ENCODE measurements at places on chromosomes 12 and 14. TPM values are rescaled to one million over a fixed set of nuclear protein-coding genes. Genes with fewer than 3 reads are reported as not detected.

- no peak for DNase-seq
Measured at GRCh38 chr12:93319523-93320050, 58.1 kb upstream of the NUDT4 start.

Gene C1S
- polyA plus RNA-seq = 60.7 TPM

GRCh38 chr12:90484094-90484493 is 470.9 kb downstream of the CCER1 start:
- DNase-seq = no peak

DNA sequence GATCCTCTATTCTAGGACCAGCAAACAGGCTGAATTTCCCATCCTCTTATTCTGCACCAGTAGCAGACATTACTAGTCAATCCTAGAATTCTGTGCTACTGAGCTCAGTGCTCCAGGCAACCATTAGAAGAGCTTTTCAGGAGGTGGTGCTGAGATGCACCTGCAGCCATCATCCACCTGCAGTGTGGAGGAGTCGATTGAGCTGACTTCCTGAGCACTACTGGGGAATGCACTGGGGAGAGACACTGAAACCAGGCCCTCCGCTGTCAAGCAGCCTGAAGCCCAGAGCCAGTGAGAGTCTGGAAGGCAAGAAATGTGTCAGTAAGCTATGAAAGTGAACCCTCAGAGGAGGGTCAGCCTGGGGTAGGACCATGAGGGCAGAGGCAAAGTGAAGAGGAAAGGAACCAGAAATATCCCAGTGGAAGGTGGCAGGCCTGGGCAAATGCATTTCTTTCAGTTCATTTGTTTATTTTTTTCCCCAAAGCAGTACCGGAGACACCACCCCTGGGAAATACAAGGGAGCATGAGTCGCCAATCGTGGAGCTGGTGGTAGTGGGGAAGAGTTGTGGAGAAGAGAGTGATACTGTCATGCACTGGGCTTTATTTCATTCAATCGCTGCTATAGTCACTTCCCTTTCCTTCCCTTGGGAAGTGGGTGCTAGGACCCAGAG is 23.0 kb upstream of the SERPINA4 start:
- DNase-seq = no peak

Gene CCDC197
- polyA plus RNA-seq = not detected

- no peak for DNase-seq
Measured at GRCh38 chr12:1825382-1826102, 5.2 kb downstream of the LRTM2 start.

- DNase-seq = no peak
Measured at GRCh38 chr14:30779210-30779609, 95.1 kb upstream of the COCH start.

- no peak for DNase-seq
Measured at GRCh38 chr12:6294156-6295093, 16.1 kb upstream of the PLEKHG6 start.

DNA sequence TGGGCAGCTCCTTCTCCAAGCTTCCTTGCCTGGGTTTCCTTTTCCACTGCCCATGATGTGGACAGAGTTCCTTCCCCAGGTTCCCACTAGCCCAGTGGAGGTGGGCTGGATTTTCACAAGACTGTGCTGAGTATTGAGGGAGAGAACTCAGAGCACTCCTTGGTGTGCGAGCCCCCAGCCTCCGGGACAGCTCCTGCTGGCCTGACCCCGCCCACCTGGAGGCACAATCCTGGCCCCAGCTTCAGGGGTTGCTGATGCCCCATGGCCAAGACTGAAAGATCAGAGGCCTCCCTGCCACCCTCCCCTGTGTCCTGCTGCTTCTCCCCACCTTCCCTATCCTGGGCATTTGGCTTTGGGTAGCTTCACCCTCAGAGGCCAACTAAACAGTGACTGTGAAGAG is 7.7 kb downstream of the KCNH3 start:
- no peak for DNase-seq

- no peak for DNase-seq
Measured at GRCh38 chr14:85391892-85392291, 138.1 kb upstream of the FLRT2 start.

GRCh38 chr12:9039397-9039977 is 50.1 kb downstream of the KLRG1 start:
- no peak for DNase-seq

DNA sequence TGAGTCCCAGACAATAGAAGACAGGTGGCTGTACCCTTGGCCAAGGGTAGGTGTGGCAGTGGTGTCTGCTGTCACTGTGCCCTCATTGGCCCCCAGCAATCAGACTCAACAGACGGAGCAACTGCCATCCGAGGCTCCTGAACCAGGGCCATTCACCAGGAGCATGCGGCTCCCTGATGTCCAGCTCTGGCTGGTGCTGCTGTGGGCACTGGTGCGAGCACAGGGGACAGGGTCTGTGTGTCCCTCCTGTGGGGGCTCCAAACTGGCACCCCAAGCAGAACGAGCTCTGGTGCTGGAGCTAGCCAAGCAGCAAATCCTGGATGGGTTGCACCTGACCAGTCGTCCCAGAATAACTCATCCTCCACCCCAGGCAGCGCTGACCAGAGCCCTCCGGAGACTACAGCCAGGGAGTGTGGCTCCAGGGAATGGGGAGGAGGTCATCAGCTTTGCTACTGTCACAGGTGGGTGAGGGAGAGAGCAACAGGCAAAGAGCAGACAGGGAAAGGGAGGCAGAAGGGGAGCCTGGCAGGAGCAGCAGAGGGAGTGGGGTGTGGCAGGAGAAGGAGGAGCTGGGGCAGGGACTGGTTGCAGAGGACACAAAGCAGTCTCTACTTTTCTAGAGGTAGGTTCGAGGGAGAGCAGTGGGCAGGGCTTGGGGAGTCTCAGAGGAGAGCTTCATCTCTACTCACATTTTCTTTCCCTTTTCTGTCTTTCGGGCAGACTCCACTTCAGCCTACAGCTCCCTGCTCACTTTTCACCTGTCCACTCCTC is 452 bp downstream of the INHBE start:
- DNase-seq = no peak

Gene CLEC4A
- polyA plus RNA-seq = 0.63 TPM

DNA sequence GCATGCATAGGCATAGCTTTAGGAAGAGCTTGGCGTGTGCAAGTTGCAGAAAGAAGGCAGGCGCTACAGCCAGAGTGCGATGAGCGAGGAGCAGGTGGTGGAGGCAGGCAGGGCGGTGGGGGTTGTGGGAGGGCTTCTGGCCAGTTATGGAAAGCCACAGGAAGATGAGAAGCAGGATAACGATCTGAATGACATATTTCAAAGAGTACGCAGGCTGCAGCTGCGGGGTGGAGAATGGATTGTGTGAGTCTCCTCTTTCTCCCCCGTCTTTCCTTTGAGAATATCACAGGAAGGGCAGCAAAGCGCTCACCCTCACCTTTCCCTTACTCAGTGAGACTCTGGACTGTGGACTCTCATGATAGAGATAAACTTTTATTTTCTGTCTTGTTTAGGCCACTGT is 48.7 kb upstream of the PLXNC1 start:
- DNase-seq = no peak

Gene ALDH1L2
- polyA plus RNA-seq = 4.1 TPM

DNA sequence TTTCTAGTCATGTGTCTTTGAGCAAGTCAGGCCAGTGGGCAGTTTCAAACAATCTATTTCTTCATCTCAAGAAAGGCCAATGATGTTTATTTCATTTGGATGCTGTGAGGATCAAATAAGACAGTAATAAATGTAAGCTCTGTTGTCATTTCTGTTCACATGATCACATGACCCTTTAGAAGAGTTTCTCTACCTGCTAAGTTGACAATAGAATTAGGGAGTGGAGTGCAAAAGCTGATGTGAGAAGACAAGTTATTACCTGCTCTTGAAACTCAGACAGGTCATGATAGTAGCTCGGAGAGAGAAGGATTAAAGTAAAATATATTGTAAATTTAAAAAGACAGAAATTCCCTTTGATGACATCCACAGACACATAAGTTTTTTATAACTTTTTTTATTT is 37.3 kb upstream of the DCN start:
- no peak for DNase-seq

DNA sequence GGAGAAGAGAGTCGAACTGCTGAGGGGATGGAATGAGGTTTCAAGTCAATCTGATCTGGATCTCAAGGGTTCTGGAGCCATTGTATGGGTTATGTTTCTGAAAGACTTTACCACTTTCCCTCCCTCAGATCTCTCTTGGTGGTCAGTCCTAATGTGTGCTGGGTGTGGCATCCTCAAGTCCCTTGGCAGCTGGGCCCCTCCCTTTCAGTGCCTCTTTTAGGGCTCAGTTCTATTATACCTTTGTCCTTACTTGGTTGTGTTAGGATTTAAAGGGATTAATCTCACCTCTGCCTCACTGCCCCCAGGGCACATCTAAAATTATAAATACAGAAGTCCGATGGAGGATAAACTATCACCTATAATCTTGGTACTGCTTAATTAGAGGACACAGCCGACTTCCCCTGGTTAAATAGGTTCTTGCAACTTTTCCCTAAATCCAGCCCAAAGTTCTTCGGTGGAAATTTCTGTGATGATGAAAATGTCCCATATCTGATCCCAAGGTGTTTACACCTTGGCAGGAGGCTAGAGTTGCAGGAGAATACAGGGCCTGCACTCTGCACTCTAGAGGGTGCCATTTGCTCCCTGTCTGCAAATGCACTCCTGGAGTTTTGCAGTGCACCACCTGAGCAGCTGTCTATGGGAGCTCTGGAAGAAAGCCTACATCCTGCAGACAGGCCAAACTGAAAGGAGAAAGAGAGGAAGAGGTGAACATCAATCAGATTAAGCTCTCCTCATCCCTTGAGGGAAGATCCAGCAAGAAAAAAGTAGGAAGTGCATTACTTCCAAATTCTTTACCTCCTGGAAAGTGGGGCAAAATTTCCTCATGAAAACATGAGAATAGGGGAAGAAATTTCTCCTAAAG is 106.8 kb downstream of the NUAK1 start:
- DNase-seq = no peak

DNA sequence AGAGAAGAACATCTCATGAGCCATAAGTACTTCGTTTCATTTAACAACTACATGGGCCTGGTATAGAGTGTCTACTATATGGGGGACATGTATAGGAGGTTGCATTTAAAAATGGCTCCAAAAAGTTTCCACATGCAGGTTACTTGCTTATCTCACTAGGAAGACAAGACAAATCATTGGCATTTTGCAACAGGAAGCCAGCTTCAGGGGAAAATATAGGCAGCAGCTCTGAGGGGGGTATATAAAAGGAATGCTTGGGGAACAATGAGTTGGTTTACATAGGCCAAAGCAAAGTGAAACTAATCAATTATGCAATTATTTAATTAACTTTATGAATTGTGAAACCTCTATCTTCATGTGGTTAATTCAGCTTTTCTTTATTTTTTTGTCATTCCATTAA is 225.3 kb downstream of the KCNH5 start:
- no peak for DNase-seq

GRCh38 chr14:39603942-39604341 is 171.7 kb upstream of the FBXO33 start:
- DNase-seq = no peak

DNA sequence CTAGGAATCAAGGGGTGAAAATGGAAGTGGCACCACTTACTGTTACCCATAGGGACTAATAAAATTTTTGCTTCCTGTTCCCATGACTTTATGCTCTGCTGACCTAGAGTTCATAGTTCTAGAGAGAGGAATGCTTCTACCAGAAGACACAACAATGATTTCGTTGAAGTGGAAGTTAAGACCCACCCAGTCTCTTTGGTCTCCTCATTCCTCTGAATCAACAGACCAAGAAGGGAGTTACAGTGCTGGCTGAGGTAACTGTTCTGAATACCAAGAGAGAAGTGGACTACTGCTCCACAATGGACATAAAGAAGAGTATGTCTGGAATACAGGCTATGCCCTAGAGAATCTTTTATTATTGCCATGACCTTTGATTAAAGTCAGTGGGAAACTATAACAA is 23.5 kb upstream of the DYRK2 start:
- no peak for DNase-seq

Gene AMDHD1
- 0.33 TPM for polyA plus RNA-seq

GRCh38 chr12:114678028-114678427 is 5.9 kb downstream of the TBX3 start:
- DNase-seq = no peak

DNA sequence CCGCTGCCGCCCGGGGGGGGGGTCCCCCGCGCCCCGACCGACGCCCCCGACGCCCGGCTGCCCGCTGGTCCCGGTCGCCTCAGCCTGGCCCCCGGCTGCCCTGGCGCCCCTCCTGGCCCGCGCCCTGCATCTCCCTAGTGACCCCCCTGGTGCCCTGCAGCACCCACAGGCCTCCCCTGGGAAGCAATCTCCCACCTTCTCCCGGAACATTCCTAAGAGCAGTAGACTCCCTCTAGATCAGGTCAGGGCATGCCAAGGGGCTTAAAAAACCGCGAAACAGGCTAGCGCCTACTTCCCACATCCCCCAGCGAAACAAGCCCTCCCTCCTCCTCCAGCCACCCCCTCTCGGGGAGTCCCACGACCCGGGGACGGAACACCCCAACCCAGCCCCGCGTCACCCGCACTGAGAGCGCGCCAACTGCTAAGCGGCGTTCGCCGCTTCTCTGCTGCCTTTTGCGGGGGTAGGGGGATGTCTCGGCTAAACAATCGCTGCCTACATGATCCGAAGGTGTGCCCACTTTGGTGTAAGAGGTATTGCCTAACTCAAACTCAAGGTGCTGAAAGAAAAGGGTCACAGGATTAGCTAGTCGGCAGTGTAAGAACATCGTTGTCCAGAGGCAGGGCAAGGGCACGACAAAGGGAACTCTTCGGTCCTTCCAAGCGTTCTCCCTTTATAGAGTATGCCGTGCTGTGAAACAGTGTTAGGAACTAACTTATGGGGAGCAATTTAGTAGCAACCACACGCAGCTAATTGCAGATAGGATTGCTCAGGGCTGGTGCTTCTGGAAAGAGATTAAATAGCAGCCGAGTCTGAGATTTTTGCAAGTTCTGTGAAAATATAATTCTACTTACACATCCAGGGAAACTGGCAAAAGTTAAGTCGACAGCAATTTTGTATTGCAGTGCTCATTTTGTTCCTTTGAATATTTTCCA is 619 bp upstream of the NTN4 start:
- no peak for DNase-seq

DNA sequence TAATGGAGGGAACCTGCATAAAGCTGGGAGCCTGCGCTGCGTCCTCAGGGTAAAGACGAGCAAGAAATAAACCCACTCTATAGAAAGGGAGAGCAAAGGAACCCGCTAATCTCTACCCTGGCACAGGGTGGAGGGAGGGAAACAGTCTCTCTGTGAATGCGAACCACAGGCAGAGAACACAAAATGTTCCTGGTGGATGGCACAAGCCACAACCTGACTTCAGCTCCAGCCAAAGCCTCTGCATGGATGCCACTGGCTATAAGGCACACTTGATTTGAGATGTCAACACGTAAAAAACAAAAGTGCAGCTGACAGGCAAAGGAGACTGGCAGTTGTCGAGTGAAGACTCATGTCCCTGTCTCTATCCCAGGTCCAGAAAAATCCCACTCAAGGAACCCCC is 32.4 kb downstream of the CHGA start:
- DNase-seq = no peak
